ENCODE measurements at places on chromosomes 1 and 21.

DNA sequence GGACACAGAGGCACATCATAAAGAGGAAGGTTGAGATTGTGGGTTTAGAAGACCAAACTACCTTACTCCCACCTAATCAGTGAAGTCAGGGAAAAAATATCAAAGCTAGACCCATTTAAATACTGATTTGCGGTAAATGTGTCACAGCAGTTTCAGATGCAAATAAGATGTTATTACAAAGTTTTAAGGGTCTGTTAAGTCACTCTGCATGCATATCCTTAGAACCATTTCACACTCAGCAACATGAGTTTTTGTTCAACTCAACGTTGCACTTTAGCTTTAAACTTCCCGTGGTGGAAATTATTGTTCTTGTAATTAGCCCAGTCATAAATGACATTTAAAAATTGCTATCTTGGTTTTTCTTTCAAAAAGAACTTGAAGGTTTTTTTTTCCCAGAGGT, 34.8 kb downstream of the RPAP2 start:
- no peak for DNase-seq

GRCh38 chr1:10387677-10388386, 11.0 kb upstream of the PGD start:
- DNase-seq: no peak

DNA sequence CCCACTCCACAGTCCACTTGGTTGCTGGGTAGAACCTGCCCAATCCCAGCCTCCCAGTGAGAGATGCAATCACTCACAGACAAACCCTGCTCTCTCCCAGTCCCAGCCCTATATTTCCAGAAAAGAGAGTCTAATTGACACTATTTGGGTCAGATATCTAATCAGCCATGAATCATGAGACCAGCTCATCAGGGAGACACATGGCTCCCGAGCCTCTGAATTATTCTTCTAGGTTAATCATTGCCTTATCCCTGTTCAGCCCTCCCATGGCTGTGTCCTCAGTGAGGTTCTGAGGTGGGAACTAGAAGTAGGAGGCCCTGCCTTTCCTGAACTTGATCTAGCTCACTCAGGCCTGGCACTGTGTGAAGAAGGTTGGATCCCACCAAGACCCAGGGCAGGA, 49.9 kb upstream of the ZC3H12A start:
- no peak for DNase-seq

DNA sequence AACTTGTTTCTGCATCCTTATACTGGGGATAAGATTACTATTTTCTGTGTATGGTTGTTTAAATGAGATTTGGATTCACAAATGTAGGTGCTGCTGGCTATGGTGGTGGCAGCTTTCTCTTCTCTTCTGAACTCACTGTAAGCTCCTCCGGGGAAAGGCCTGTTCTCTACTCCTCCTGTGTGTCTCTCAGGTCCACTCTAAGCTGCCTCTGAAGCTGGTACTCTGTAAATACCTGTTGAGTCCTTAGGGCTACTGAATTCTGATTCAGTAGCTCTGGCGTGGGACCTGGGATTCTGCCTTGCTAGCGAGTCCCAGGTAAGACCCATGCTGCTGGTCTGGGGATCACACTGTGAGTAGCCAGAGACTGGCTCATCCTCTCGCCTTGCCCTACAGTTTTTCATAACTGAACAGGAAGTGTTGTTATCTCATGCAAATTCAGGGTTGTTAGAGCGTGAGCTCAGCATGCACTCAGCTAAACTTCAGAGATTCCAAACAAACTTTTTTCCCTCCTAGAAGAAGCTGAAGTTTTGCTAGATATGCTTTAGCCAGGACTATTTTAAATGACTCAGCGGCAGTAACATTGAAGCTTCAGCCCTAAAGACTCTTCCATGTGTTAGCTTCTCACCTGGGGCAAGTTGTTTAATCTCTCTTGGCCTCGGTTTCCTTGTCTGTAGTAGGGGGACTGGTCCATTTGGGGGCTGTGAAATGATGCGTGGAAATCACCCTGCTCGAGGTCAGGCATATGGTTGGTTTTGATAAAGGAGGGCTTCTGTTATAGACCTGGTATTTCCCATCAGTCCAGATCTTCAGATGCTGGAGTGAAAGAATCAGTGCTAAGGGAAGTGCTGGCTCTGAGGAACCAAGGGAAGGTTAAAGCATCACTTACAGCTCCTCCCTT, 271.5 kb upstream of the TMEM51 start:
- no peak for DNase-seq

DNA sequence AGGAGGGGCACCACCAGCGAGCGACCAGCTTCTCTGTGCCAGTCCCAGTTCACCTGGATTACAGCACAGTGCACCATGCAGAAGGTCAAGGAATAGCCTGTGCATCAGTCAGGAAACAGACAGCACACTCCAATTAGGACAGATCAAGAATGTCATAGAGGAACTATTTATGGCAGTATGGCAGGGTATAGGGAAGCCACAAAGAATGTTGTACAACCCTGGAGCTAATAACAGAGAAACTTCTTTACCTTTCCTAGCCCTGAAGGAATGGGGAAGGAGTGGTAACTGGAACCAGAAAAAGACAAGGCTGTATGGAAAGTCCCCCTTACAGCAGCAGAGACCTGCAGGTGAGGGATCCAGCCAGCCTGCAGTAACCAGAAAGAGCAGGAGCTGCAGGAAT, 87.8 kb upstream of the USP24 start:
- no peak for DNase-seq

DNA sequence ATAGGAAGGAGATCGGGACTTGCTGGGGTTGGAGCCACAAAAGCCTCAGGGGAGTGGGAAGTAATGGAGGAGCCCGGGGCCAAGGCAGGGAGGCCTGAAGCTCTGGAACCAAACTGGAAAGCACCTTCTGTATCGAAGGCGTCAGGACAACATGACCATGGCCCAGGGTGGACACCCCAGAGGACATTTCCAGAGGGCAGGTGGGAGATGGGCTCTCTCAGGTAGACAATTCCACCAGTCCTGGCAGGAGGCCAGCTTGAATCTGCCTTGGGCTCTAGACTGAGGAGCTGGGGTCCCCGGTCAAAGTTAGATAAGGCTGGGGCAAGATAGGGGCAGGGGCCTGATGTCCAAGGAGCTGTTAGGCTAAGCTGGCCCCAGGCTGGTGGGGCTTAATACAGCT, 104.9 kb upstream of the EDN2 start:
- DNase-seq: no peak

DNA sequence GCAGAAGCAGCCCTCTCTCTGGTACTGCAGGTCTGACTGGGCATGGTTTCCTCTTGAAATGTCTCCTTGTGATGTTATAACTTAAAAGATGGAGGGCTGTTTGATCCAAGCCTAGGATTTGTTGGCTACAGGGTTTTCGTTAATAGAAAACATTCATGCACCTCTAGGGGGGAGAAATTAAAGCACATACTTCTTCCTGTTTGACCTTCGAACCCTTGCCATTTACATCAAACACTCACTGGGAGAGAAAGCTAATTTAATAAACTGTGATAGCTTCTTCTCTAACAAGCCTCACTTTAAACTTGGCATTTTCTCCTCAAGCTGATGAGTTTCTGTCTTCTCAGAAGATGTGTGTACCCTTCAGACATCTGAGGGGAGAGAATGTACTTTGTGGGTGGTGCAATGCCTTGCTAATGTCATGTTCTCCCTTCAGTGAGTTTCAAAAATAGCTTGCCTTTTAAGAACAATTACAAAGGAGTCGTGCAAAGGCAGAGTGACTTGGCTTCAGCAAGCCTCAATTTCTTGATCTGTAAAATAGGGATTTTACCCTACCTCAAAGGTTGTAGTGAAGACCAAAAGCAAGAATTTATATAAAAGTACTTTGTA, 20.4 kb downstream of the CACHD1 start:
- DNase-seq: no peak

DNA sequence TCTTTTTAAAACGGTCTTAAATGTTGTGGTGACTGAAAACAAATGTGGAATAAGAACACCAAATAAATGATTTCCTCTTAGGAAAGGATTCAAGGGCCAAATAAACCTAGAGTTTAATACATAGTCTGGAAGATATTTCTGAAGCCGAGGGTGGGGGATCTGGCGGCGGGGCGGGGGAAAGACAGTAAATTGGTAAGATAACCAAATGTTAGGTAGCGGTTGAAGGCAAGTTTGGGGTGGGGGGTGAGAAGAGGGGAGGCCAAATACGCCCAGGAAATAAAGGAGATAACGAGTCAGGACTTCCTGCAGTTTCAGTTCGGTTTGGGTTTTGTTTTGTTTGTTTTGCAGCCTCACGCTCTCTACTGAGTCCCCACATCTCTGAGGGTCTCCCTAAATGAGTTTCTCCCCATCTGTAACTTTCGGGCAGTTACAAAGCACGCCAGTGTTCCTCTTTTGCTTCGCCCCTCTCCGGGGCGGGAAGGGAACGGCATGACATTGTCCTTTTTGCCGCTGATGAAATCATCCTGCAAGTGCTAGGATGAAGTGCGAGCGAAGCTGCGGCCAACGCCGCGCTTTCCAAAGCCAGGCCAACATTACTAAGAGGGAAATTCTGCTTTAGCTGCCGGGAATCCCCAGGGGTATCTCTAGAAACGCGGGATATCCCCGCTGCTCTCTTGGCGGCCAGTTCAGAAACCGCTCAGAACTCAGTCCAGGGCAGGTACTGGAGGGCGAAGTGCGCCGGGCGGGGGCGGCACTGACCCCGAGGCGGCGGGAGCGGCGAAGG, 844 bp downstream of the NIBAN1 start:
- peak; percentile 17 for DNase-seq

GRCh38 chr1:86787621-86788020, 83.2 kb downstream of the SH3GLB1 start:
- no peak for DNase-seq

GRCh38 chr1:61518670-61519400, 206.1 kb downstream of the TM2D1 start:
- DNase-seq: no peak

GRCh38 chr1:11648039-11648438, 6.2 kb downstream of the FBXO2 start:
- no peak for DNase-seq

- no peak for DNase-seq
Observed at GRCh38 chr1:176831150-176831549, 333.4 kb downstream of the ASTN1 start.

GRCh38 chr1:11960715-11961114, 19.5 kb upstream of the MFN2 start:
- no peak for DNase-seq

DNA sequence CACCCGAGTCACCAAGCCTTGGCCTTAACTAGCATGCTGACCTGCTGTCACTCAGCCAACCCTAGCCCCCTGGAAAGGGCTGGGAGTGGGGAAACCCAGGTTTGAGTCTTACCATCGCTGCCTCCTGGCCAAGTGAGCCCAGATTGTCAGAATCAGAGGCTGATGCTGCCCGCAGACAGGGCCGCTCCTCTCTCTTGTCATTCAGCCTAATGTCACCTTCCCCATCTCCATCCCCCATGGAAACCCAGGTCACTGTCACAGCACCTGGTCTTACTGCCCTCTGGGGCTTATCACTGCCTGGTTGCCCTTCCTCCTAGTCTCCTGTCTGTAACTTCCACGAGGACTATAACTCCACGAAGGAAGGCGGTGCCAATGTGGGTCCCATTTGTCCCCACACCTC, 53.6 kb upstream of the CASZ1 start:
- DNase-seq: no peak

DNA sequence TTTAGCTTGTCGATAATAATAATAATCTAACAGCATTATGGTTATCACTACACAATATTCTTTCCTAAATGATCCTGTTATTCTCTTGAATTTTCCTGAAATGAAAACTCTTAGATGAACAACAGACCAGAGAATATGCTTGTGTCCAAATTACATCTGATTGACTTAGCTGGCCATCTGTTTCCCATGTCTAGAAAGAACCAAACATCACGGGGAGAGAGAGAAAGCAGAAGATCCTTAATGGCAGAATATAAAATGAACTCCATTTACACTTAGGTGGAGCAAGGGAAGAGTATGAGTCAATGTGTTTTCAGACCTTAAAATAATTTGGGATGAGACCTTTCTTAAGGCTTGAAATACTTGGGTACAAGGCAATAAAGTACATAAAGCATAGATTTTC, 162.2 kb downstream of the DSCAM start:
- DNase-seq: peak; percentile 35

- no peak for DNase-seq
Observed at GRCh38 chr1:67597336-67597735, 87.7 kb upstream of the GADD45A start.

DNA sequence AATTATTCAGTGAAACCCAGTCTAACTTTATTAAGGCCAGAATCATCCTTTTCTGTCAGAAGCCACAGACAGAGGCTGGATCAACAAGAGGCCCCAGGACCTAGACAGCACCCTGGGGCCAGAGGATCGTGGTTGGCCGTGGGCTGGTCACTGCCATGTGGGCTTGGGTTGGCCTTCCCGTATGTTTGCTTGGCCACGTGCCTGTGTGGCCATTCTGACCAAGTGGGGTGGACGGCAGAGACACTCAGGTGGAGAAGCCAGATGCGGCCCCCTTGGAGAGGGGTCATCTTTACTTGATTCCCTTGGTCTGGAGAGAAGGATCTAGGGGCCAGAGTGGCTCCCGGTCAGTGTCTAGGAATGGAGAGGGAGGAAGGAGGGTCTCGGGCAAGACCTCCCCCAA, 327.9 kb downstream of the CAMTA1 start:
- no peak for DNase-seq

GRCh38 chr1:157090196-157090647, 9.4 kb downstream of the ETV3L start:
- peak; percentile 88 for DNase-seq

DNA sequence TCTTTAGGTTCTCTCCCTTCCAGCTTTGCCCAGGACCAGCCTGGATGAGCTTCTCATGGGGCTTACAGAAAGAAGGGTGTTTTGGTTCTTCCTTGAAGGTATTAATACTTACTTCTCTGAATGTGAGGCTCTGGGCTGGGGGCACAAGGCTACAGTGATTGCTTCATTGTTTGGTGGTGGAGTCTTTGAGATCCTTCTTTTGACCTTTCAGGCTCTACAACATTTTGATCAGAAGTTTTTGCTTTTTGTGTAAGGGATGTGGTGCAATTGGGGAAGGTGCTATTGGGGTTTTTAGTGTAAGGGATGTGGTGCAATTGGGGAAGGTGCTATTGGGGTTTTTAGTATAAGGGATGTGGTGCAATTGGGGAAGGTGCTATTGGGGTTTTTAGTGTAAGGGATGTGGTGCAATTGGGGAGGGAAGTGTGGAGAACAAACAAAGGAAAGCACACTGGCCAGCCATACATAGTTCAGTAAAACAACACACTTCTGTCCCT, 103.6 kb upstream of the IVNS1ABP start:
- DNase-seq: no peak

- DNase-seq: peak; percentile 32
Observed at GRCh38 chr1:153355445-153356071, 2.1 kb upstream of the S100A9 start.

DNA sequence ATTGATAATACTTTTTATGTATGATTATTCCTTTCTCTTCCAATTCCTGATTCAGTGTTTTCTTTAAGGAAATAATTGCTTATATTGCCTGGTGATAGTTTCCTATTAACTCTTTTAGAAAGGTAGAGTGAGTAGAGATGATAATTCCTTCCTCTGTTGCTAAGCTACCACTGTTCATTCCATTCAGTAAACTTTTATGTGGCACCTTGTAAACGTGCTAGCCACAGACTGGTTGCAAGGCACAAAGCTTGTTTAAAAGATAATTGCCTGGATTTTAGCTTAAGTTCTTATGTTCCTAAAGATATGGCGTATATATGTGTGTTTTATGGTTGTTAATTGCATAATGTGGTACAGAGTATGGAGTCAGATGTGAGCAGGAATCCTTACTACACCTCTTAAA, 3.2 kb downstream of the ZFYVE9 start:
- no peak for DNase-seq

GRCh38 chr1:191709215-191709614, 449.0 kb upstream of the RGS18 start:
- no peak for DNase-seq

- no peak for DNase-seq
Observed at GRCh38 chr1:221366495-221367110, 375.3 kb downstream of the DUSP10 start.
